ENCODE measurements at places on chromosomes 2 and 18.

DNA sequence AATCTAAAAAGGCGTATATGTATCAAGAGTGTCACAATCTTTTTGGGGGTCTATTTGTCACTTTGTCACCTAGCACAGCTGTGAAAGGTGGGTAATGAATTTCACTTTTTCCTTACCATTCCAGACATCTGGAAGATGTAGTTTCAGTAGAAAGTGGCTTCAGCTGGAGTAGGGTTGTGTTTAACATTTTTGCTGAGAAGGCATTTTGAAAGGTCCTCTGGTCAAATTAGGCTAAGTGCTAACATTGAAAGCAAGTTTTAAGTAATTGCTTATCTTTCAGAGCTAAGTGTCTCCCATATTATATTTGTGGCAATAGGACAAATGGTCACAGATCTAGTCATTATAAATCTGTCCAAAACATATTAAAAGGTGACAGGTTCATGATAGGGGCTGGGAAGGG lies 542.1 kb upstream of the SPHKAP start:
- DNase-seq = no peak

DNA sequence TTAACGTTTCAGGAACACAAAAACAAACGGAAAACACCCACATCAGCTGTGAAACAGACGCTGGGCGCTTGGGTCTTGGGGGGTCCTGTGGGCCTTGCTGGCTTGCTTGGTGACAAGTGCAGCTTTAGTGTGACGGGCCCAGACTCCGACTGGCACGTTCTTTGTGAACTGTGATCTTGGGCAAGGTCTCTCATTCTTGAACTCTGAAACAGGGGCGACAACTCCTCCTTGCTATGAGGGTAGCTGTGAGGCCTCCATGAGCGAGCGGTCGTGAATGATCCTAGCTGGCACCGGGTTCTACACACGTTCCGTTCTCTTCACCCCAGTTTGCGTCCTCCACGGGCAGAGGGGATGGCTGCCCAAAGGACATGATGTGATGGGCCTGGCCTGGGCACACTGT lies 8.7 kb upstream of the COLEC11 start:
- DNase-seq = no peak

- no peak for DNase-seq
These were observed 22.1 kb upstream of the COL6A3 start for GRCh38 chr2:237435844-237436587.

DNA sequence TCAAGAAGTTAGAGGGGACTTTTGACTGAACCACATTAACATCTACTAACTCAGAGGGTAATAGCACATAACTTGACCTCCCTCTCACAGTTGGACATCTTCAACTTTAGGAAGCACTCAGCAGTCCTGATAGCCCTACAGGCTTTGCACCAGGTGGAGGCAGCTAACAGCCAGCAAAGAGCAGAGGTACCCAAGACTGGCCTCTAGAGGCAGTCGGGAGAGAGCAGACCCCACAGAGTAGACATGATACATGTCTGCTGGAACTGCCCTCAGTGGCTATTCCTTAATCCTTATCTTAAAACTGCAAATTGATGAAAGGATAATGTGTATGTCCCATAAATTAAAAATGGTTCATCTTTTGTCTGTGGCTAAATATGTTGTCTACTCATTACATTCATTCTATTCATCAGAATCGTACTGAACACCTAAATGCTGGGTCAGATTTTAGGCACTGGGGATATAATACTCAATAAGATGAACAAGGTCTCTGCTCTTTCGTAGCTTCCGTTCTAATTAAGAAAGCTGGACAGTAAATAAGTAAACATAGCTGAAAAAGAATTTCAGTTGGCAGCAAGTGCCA lies 49.8 kb downstream of the CAB39 start:
- peak; percentile 41 for DNase-seq

- no peak for DNase-seq
These were observed 58.9 kb downstream of the EPHA4 start for GRCh38 chr2:221513232-221513631.

DNA sequence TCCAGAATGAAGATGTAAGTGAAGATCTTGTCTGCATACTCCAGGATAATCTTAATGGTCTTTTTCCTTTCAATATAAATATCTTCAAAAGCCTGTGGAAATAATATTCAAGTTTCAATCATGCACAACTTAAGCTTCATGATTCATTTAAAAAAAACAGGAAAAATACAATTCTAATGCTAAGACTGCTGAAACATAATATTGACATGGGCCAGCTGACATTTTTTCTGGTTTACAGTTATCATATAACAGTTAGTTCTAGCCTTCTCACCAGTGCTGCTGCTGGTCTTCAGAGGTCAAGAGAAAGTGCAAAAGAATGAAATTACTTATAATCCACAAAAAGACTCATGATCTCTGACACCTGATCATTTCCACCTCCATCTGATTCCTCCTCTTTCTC lies 110.4 kb upstream of the SCN1A start:
- DNase-seq = no peak

- no peak for DNase-seq
These were observed at the start of gene KCNIP3 for GRCh38 chr2:95296880-95297487. Gene KCNIP3, plus strand, starts transcription at chr2:95297347. Its CDS starts 92 bp downstream, at chr2:95297439.

DNA sequence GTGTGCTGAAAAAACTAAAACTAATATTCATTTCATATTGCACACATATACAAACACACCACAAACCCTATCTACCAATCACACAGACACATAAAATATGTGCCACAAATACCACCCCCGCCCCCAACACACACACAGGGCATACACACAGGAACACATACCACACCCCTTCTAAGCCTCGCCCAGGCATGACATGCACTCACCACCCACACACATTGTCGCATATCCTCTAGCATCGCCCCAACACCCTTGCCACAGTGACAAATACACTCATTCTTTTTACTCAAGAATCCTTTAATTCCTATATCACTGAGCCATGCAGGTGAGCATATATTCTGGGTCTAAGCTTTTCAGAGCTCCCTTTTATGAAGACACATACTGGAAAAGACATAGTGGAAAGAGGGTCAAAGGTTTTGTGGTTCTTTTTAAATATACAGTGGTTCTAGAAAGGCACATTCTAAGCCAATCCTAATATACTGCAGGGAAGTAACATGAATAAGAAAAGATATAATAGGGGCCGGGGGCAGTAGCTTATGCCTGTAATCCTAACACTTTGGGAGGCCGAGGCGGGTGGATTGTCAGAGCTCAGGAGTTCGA lies 24.5 kb upstream of the LCLAT1 start:
- peak; percentile 87 for DNase-seq

DNA sequence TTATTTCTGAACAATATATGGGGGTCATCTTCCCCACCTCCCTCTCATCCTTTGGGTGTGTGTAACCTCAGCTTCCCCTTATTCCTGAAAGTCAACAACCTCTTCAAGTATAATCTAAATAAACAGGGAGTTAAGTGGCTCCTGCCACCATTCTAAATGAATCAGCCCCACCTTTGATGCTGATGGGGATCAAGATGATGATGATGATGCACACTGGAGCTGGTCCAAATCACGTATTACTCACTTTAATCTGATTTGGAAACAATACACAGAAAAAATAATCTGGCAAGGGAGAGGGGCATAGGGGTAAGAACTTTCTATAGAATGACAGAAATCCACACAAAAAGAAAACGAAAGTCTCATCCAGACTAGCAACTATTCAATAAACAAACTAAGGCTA lies 7.1 kb downstream of the ACVR1 start:
- DNase-seq = peak; percentile 11

GRCh38 chr18:44743631-44744030 lies 62.9 kb downstream of the SETBP1 start:
- DNase-seq = no peak

GRCh38 chr2:18545384-18545783 lies 15.1 kb downstream of the RDH14 start:
- DNase-seq = no peak

- no peak for DNase-seq
These were observed 614.2 kb upstream of the CDH2 start for GRCh38 chr18:28791101-28791500.
